Mucosa of gallbladder (tissue), 1 donor: ENCODE measurements at places on chromosomes 16 and 17. TPM values are rescaled to one million over a fixed set of nuclear protein-coding genes. Genes with fewer than 3 reads are reported as not detected.

- peak; percentile 54 for DNase-seq
Observed at GRCh38 chr16:71542377-71542776, 16.2 kb downstream of the CHST4 start.

- no peak for DNase-seq
Observed at GRCh38 chr17:36152639-36153120, 23.8 kb downstream of the TBC1D3B start.

- no peak for DNase-seq
Observed at GRCh38 chr16:3907586-3907985, 27.1 kb upstream of the CREBBP start.

DNA sequence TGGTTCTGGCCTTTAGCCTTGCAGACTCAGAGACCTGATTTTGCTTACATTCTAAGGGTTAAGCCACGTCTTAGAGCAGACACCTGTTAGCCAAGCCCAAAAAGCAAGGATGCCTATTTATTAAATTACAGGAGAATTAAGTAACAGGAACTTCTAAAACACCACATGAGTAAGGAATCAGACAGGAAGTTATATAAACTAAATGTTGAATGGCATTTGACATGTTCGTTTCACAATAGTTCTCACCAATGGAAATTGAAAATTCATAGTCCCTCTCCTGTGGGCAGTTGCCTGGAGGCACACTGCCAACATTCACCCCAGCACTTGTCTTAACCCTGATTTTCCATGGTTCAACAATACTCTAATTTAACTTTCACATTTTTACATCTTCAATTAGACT lies 9.0 kb downstream of the KRTAP9-7 start:
- DNase-seq, result no peak

- DNase-seq, result no peak
Observed at GRCh38 chr17:45224671-45225050, 3.0 kb downstream of the FMNL1 start.

- no peak for DNase-seq
Observed at GRCh38 chr17:70780031-70780430, 610.7 kb downstream of the KCNJ2 start.

DNA sequence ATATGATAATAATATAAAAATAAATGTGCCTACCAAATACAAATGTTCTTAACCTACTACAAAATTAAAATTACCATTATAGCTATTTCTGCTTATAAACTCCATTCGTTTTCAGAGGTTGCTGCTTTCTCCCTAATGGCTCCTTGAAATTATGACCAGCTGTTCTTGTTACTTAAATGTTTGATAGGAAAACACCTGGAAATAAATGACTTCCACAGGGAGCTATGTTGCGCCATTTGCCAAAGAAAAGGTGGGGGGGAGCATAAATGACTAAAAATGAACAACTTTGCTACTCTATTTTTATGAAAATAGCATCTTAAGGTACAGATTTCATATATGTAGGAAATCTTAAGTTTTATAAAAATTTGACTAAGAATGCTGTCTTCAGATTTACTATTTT lies 157.5 kb upstream of the MON1B start:
- no peak for DNase-seq

GRCh38 chr17:76732734-76733617 lies 4.2 kb downstream of the SRSF2 start:
- no peak for DNase-seq

DNA sequence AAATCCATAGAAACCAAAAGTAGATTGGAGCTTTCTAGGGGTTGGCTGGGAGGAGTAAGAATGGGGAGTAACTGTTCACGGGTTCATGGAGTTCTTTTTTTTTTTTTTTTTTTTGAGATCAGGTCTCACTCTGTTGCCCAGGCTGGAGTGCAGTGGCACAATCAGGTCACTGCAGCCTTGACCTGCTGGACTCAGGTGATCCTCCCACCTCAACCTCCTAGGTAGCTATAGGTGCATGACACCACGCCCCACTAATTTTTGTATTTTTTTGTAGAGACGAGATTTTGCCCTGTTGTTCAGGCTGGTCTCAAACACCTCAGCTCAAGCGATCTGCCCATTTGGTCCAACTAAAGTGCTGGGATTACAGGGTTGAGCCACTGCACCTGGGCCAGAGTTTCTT lies 1.5 kb downstream of the NMRAL1 start:
- no peak for DNase-seq

DNA sequence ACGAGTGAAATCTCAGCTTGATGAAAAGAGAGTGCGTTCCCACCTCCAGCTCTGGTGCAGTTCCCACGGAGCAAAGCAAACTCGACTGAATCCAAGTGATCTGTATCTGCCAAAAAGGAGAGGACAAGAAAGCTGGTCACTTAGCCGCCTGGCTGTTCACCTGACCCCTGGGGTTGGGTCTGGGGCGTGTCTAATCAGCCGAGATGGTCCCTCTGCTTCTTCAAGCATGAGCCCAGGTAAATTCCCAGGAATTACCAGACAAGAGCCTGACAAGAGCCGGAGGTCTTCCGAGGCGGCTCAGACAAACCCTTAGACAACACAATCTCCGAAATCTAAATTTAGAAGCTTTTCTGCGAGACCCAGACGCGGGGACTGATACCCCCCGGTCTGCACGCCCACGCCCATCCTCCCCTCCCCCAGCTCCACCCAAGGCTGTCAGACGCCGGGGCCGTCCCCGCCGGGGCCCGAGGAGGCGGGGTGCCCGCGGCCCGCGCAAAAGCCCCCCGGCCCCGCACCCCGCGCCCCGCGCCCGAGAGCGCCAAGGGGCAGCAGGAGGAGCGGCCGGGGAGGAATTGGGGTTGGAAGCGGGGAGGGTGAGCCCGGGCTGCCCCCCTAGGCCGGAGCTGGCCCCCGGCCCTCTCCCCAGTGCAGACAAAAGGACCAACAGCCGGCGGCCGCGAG lies 674 bp downstream of the ZNF821 start:
- DNase-seq, result no peak

DNA sequence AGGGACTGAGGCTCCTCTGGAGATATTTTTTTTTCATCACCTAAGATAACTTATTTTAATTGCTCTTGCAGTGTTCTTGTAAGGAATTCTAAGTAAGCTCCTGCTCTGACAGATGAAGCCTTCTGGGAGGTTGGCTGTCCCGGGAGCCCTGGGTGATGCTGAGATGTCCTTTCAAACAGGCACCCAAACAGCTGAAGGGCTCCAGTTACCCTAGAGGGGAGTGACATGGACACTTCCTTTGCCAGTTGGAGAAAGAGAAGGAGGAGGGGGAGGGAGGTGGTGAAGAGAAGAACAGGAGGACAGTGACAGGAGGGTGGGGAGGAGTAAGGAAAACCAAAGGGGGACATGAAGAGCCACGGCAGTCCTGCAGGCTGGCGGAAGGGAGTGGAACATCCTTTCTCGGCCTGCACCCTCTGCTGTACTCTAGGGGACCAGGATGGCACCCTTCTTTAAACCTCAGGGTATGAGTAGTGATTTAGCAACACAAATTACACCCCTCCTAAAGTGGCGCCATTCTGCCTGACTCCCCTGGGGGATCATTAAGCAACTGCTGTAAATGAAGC lies 51.8 kb downstream of the MYH3 start:
- no peak for DNase-seq

DNA sequence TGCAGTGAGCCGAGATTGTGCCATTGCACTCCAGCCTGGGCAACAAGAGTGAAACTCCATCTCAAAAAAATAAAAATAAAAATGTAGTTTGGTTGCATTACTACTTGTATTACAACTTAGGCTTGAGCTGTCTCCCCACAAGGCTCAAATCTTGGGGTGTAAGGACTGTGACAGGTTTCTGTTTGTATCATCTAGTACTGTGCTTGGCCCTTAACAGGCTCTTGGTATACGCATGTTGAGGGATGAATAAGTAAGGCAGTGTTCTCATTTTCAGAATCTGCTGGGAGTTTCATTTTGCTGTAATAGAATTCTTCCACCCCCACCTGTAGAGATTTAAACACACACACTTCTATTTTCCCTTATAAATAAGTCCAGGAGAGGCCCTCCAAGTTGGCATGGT lies 289.4 kb upstream of the EEF2KMT start:
- DNase-seq, result no peak

GRCh38 chr16:89687092-89687940 lies 827 bp downstream of the CDK10 start:
- DNase-seq, result peak; percentile 87

DNA sequence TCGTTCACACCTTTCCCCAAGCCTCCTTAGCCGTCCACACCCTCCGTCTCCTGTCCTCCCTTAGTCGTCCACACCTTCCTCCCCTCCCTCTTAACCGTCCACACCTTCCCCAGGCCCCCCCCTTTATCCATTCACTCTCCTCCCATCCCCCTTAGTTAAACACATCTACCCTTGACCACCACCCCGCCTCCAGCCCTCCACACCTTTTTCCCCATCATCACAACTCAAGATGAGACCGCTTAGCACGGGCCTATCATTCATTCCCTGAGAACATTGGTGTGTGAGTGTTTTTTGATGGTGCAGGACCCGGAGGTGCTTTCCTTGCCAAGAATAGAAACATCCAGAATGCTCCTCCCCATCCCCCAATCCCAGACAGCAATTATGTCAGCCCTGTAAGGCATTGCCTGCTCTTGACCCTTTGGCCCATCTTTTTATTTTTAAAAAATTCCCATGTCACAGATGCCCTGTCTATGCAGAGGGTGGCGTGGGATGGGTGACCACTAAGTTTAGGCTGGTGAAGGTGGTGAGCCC lies 1.4 kb downstream of the TENT4B start:
- no peak for DNase-seq

- DNase-seq, result no peak
Observed at GRCh38 chr17:73099511-73099910, 7.0 kb upstream of the SLC39A11 start.

DNA sequence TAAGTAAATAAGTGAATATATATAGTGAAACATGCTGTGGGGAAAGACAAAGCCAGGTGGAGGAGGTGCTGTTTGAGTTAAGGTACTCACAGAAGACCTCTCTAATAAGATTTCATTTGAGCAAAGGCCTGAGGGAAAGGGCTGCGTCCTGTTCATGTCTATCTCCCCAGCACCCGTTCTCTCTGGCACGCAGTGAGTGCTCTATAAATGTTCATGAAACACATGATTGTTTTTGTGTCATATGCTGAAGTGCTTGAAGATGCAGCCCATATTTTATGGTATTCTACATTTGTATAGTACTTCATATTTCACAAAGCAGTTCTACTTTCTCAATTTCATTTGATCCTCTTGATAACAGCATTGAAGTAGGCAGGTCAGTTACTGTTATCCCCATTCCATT lies 990 bp downstream of the VWA3A start:
- DNase-seq, result no peak

- DNase-seq, result no peak
Observed at GRCh38 chr16:10834130-10834529, 15.5 kb upstream of the TVP23A start.

DNA sequence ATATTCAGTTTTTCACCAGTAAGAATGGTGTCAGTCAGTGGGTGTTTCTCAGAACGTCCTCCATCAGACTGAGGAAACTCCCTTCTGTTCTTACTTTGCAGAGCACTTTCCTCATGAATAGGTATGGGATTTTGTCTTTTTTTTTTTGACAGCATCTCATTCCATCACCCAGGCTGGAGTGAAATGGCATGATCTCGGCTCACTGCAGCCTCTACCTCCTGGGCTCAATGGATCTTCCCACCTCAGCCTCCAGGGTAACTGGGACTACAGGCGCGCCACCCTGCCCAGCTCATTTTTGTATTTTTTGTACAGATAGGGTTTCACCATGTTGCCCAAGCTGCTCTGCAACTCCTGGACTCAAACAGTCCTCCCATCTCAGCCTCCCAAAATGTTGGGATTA lies 130.3 kb downstream of the ZNF778 start:
- DNase-seq, result no peak

GRCh38 chr16:48435906-48436305 lies 50.7 kb upstream of the SIAH1 start:
- DNase-seq, result no peak

- DNase-seq, result no peak
Observed at GRCh38 chr16:22217890-22218730, 12.0 kb downstream of the EEF2K start.

DNA sequence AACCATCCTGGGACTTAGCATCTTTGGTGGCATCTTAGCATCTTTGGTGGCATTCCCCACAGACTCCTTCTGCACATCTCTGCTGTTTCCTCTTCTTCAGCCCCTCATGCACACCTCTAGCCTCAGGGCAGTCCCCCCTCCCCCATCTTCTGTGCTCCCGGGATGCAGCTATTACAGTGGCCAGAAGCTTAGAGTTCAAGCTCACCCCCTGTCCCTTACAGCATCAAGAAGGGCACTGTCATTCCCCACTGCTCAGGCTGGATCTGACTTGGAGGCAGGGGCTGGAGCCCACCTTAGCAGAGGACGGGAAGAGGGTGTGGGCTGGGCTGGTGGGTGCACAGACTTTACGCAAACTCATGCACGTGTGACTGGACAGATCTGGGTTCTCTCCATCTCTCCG lies 650 bp downstream of the EPN3 start:
- DNase-seq, result no peak

- DNase-seq, result no peak
Observed at GRCh38 chr16:19733551-19733950, 15.5 kb downstream of the IQCK start.

GRCh38 chr16:229731-230281 lies 557 bp upstream of the LUC7L start:
- DNase-seq, result no peak

The GPR142 gene
- 0.20 TPM for total RNA-seq

The SRP68 gene
- 69.8 TPM for total RNA-seq

The ANKFN1 gene
- 1.3 TPM for total RNA-seq

The GP1BA gene
- not detected for total RNA-seq

The TEKT5 gene
- not detected for total RNA-seq

The TMEM219 gene
- total RNA-seq, result 167 TPM

The C16orf96 gene
- total RNA-seq, result 0.06 TPM

The GJD3 gene
- total RNA-seq, result 1.9 TPM

The SSTR5 gene
- total RNA-seq, result 5.8 TPM

The MILR1 gene
- total RNA-seq, result 8.3 TPM

The GPR179 gene
- total RNA-seq, result 0.23 TPM

The CIITA gene
- 26.9 TPM for total RNA-seq
